Hematopoietic multipotent progenitor cell (in vitro differentiated cells): ENCODE measurements at places on chromosomes 16 and 17.

- no peak for DNase-seq
These were observed 5.5 kb upstream of the CDT1 start for GRCh38 chr16:88798073-88798472.

DNA sequence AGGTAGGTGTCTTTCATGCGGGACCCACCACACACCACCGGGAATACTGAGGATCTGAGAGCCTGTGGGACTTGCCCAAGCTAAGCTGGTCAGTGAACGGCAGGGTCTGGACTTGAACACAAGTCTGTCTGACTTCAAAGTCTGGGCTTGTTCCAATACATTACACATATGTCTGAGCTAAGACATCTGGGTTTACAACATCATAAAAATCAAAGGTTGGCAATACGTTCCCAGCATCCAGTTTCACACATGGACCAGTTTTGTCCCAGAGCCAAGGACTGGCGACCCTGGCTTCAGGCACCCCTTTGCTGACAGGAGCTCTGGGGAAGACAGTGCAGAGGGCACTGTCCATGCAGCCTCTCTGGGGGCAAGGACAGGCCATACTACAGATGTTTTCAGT, 27.9 kb upstream of the AXIN2 start:
- DNase-seq = no peak

DNA sequence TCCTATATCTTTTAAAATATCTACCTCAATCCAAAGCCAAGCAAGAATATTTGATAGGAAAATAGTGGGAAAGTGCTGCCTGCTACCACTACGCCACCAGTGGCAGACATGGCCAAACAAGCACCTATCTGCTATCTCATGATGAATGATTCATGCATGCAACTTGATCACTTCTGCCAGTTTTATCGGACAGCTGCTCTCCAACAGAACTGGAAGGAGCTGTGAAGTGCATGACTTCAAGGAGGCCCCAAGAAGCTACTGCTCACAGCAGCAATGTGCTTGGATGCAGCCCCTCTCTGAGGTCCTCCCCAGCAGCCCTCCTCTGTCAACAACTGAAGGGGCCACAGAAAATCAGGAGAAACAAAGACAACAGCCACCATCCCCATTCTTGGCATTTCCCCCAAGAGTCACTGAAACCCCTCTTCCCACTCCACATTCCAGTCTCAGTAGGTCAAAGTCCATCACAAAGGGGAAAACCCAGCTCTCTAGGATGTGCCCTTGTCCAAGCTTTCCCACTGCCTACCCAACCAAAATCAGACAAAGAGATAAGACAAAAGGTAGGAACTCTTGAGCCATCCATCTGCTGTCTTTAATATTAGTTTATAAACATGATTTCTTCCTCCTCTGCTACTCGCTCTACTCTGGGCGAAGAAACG, 215.3 kb downstream of the C16orf78 start:
- no peak for DNase-seq

DNA sequence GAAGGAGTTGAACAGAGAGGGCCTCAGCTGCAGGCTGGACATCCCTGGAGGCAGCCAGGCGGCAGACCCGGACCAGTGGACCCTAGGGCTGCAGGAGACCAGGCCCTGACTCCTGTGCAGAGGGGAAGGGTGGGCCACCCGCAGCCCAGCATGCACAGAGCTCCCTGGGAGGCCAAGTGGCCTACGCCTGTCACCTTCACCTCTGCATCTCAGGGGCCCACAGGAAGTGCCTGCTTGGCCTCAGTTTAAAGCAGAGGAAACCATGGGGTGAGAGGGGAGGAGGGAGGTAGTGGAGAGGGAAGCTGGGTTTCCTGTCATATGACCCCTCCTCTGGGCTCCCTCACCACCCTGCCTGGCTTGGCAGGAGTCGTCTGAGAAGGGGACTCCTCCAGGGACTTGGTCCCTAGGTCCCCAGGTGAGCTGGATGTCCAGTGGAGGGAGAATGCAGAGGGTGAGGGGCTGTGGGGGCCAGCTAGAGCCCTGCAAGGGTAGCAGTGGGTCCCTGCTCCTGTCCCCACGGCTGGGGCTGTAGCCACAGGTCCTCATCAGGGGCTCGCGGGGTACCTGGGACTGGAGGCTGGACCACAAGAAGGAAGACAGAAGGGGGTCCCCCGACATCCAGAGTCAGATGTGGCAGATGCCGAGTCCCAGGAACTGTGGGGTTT, at the start of gene TMC8:
Gene TMC8, plus strand, starts transcription at position 335 of the 665 bp plus-strand sequence. CDS start 818 bp downstream, outside the sequence.
- peak; percentile 96 for DNase-seq

DNA sequence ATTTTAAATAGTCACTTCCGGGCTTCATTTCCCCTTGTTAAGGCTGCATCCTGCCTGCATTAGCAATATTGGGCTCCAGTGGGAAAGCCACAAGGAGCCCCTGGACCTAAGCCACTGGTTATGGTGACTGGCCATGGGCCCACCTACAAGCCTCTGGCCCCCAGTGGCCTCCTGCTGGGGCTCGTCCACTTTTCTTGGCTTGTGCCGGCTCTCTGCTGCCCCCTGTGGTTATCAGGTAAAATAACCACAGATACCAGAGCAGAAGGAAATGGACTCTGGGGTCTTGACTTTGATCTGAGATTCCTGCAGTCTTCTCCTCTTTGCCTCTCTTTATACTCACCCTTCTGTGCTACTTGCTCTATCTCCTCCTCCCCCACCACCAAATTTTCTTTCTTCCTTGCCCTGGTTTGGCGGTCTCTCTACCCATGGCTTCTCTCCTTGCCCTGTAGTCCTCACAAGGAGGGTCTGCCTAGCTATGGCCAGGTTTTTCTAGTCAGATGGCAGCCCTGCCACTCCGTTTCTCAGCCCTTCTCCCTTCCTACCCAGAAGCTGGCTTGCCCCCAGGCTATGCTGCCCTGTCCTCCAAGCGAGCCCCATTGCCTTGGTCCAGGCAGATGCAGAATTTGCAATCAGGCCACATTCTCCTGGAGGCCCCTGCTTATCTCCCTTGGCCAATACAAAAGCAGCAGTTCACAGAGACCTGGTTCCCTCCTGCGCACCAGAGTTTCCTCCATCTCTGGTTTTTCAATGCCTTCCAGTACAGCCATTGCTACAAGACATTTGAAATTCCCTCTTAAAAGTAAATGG, 82.9 kb upstream of the RCVRN start:
- peak; percentile 45 for DNase-seq

GRCh38 chr16:81558444-81559175, 114.0 kb downstream of the CMIP start:
- peak; percentile 84 for DNase-seq

- peak; percentile 44 for DNase-seq
These were observed at the start of gene SDR42E1 for GRCh38 chr16:82011199-82011641. Gene SDR42E1 (minus strand): TSS chr16:82011470. CDS start chr16:82000858, 10,612 bp downstream.

DNA sequence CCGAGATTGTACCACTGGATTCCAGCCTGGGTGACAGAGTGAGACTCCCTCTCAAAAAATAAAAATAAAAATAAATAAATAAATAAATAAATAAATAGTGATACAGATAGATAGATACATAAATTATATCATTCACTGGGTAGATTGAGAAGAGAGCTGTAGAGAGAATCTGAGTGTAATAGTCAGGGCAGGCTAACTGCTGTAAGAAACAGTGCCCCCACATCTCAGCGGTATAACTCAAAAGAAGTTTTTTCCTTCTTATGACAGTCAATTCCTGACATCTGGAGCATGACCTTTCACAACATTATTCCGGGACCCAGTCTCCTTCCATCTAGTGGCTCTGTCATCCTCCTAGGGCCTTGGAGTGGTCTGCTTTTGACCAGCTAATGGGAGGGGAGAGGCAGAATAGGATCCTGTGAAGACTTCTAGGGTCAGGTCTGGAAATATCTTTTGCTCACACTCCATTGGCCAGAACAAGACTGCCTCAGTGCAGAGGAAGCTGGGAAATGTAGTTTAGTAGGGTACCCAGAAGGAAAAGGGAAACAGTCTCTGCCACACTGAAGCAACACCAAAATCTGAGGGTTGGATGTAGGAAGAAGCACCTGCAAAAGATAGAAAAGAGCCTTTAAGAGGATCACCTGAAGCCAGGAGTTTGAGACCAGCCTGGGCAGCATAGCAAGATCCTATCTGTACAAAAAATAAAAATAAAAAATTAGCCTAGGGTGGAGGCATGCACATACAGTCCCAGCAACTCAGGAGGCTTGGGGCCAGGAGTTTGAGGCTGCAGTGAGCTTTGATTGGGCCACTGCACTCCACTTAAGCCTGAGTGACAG, 3.0 kb upstream of the QPRT start:
- peak; percentile 71 for DNase-seq

- DNase-seq = no peak
These were observed 329.4 kb upstream of the CDH5 start for GRCh38 chr16:66036793-66037715.

- no peak for DNase-seq
These were observed 1.3 kb downstream of the CLUH start for GRCh38 chr17:2710071-2710802.

DNA sequence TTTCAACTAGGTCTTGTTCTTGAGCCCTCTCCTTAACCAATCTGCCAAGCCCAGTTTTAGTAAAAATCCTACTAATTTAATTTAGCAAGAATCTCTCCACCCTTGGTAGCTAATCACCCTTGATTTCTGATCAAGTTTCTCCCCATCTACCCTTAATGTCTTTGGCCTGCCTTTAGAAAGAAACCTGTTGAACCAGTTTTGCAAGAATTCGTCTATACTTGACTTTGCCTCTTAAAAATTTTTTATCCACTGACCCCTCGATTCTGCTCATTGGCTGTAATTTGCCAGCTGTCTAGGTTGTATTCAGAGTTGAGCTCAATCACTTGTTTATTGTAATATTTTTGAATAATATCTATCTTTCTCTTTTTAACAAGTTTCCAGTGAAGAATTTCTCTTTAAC, 1138.5 kb downstream of the CDH11 start:
- DNase-seq = no peak

DNA sequence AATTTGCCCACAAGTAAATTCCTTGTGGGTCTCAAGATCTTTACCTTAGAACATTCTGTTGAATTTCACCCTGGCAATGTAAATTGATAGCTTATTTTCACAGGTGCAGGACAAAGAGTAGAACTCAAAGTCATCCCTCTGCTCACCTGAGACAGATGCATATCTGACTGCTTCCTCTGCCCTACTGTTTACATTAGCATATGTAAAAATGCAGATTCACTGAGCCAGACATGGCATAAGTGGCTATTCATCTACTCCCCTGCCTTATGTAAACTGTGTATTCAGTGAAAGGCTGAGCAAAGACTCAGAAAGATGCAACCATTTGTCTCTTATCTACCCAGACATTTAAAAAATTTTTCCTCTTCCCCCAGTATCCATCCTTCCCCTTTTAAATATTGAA, 22.3 kb upstream of the MILR1 start:
- DNase-seq = no peak

GRCh38 chr16:13298666-13299065, 397.3 kb downstream of the SHISA9 start:
- DNase-seq = no peak

DNA sequence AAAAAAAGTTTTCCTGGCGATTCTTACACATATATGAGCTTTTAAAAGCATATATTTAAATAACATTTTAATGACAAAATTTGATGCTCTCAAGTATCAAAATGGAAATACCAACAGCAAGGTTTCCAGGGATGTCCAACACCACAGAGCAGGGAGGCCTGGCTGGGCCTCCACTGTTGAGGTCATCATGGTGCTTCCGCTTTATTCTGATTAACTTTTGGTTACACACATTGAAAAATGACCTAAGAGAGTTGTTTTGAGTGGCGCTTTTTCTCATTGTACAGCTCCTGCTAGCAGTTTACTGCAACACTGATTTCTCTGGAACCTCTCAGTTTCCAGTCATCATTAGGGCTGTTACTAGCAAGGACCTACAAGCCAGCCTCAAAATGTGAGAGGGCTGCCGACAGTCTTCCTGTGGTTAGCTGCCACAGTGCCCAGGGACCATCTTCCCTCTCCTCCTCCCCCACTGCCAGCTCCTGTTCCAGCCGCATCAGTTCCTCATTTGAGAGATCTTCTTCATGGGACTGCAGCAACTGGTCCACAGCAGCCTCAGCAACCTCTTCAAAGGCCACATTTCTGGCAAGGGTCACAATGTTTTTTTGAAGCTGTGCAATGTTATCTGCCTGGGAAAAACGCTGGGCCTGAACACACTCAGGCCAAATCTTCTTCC, 21.3 kb downstream of the DEF8 start:
- DNase-seq = no peak

GRCh38 chr17:53088481-53088880, 734.2 kb upstream of the KIF2B start:
- no peak for DNase-seq

DNA sequence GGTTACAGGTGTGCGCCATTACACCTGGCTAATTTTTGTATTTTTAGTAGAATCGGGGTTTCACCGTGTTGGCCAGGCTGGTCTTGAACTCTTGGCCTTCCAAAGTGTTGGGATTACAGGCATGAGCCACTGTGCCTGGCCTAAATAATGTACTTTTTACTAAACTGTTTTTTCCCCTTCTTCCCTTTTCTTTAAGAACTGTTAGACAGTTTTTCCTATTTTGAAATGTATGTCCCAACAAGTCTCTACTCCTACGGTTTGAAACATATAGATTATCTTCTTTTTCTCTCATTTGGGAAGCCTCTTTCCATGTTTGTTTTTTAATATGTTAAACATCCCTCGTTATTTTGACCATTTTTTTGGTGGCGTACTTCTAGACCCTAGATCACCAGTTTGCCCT, 9.6 kb downstream of the UTP18 start:
- no peak for DNase-seq

GRCh38 chr16:3021449-3022207, 1.5 kb downstream of the TNFRSF12A start:
- no peak for DNase-seq

- peak; percentile 80 for DNase-seq
These were observed 90.1 kb upstream of the CDC42EP4 start for GRCh38 chr17:73401911-73402310.
